ENCODE measurements at places on chromosomes 5 and 9. TPM values are rescaled to one million over a fixed set of nuclear protein-coding genes. Genes with fewer than 3 reads are reported as not detected.

Gene SLC34A1
- total RNA-seq: not detected

Gene BTNL3
- total RNA-seq: not detected

GRCh38 chr9:16236882-16237281, 633.6 kb downstream of the BNC2 start:
- DNase-seq: peak; percentile 72

- no peak for DNase-seq
Measured at GRCh38 chr5:171978016-171978415, 28.4 kb downstream of the FBXW11 start.

Gene TAL2
- total RNA-seq: not detected

- DNase-seq: no peak
Measured at GRCh38 chr5:126450346-126450745, 27.1 kb downstream of the GRAMD2B start.

DNA sequence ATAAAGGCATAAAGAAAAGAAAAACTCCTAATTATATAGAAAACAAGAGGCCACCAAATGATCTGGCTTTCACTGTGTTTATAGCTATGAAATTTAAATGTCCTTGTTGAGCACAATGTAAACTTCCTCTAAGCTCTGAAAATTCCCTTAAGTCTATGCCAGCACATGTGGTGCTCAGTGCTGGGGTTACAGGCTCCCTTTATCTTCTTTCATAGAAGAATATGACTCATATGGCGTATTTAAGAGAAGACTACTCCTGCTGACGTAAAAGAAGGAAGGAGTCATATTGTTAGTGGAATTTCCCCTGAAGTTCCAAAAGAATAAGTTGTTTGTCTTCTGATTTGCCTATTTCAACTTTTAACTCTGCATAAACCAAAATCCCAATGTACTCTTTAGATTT, 30.4 kb downstream of the RNF145 start:
- DNase-seq: peak; percentile 99

DNA sequence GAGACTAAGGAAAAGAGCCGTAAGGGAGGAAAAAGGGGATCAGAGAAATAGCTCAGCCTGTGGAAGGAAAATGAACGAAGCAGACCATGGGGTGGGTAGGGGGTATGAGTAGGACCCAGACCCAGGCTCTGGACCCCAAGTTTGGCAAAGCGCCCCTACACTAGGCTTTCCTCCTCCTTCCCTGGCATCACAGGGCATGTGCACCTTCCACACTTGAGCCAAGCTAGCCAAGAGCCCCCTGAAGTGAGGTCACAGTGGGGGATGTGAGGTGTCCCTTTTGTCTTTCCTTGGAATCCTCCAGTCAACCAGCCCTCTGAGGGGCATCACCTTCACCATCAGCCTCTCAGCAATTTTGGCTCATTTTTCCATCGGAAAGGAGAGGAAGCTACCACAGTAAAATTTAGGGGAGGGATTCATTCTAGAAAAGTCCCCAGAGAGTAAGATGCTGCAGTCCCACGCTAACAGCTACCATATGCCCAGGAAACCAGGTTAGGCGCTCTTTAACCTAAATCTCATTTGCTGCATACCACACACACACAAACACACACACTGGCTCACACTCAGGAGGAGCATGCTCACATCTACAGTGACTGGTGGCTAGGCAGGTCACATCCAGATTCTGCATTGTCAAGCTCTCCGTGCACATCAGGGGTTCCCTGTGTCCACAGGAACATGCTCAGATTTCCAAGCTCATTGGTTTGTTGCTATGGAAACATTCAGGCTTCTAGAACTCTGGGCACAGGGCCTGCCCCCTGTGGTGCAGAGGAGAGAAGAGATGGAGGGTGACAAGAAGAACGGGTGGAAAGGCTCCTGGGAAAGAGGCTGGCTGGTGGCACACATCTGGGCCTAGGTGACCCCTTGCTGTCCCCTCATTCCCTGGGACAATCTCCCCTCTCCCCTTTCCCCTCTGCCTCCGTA, 9.9 kb downstream of the REEP2 start:
- DNase-seq: peak; percentile 22

DNA sequence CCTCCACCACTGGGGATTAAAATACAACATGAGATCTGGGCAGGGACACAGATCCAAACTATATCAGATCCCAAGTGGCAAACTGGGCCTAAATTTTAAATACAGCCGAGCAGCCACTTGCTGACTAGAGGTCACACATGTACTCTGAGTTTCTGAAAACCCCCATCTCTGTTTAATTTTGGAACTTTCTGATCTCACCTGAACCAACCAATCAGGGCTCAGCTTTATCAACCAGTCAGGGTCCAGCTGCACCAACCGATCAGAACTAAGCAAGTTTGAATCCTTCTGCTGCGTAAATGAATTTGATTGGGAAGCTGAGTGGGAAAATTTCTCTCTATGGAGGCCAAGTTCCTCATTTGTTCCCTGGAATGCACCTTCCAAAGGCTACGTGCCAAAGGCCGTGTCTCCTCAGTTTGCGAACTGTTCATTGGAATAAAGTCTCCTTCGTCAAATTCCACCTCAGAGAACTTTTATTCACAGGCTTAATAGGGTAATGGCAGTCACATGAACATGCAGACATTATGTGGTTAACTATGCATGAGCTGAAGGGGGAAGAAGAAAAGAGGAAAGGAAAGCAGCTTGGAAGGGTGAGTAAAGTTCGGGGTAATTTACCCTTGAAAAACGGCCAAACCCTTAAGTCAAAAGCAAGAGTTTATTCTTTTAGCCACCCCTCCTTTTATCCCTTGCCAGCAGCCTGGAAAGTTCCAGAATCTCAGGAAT, 3.7 kb downstream of the CD180 start:
- peak; percentile 15 for DNase-seq

Gene SH3RF2
- 6.7 TPM for total RNA-seq

DNA sequence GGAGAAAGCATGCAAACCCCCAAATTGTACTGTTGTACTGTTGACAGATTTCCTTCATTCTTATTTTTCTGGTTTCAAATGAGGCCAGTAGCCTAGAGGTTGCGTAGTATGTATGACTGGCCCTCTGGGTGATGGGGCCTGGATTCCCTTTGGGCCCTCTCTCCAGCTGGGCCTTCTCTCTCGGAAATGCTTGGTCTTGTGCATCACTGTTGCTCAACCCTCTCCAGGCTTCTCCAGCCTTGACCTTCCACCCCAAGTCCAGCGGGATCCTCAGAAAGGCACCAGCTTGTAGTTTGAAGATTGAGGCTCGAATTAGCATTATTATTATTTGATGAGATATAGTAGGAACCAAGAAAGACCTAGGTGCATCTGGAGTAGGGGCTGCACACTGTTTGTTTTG, 87.0 kb downstream of the ANGPTL2 start:
- peak; percentile 79 for DNase-seq

GRCh38 chr9:119337573-119337972, 31.7 kb downstream of the BRINP1 start:
- no peak for DNase-seq

DNA sequence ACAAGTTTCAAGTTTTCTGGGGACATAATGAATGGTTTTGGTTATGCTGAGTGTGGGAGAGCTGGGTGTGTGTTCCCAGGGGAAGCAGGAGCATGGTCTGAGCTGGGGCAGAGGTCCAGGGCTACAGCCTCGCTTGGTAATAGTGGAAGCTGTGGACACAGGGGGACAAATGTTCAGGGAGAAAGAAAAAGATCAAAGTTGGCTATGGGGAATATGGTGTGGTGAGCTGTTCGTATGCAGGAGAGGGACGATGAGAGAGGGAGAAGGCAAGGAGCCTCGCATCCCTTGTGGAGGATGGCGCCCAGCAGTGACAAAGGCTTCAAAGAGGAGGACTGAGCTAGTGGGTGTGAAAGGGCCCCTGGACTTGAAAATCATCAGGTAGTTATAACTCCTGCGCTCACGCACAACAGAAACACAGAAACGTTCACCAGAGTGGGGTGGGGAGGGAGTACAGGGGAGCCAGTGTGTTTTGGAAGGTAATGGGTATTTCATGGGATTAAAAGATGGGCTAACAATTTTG, 77.2 kb downstream of the TENT4A start:
- no peak for DNase-seq

- no peak for DNase-seq
Measured at GRCh38 chr5:139103762-139104161, 94.4 kb downstream of the SIL1 start.

Gene ARL14EPL
- 0.18 TPM for total RNA-seq

- no peak for DNase-seq
Measured at GRCh38 chr9:92771309-92771708, 6.7 kb upstream of the BICD2 start.

GRCh38 chr5:149771216-149771980, 41.3 kb downstream of the PPARGC1B start:
- DNase-seq: no peak

- DNase-seq: no peak
Measured at GRCh38 chr5:132369007-132369473, 470 bp upstream of the SLC22A5 start.

Gene AFAP1L1
- 10.8 TPM for total RNA-seq

GRCh38 chr9:80359941-80360881, 788.4 kb downstream of the TLE4 start:
- no peak for DNase-seq

DNA sequence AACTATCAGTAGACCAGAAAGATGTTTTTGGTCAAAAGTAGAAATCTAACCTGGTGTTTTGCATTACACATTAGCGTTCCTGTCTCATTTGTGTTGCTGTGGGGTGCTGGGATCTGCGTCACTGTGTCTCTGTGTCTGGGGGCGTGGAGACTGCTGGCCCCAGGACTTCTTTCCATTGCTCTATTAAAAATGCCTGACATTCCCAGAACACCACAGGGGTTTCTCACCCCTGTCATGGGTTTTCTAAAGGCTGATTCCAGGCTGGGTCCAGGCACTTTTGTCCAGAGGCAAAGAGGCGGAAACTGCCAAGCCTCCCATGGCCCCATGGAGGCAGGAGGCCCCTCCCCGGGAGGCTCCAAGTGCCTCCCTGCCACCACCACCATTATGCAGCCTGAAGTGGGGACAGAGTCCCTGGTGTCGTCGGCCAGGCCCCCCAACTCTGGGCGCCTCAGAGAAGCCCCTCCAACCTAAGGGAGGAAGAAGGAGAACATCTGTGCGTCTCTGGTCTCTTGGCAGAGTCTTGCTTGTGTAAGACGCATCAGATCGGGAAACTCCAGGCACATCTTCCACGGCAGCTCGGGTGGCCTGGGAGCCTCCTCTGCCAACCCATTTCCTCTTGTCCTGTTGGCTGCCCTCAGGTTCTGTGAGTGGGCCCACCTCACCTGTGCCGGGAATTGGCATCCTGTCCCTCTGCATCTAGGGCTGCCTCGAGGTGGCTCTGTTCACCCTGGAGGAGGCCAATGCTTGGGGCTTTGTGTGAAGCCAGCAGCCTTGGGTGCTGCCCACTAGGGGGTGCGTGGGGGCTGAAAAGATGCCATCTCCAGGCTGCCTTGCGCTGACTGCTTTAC, 13.8 kb upstream of the PLEKHG4B start:
- no peak for DNase-seq

- DNase-seq: no peak
Measured at GRCh38 chr9:107883496-107884124, 394.0 kb upstream of the KLF4 start.

DNA sequence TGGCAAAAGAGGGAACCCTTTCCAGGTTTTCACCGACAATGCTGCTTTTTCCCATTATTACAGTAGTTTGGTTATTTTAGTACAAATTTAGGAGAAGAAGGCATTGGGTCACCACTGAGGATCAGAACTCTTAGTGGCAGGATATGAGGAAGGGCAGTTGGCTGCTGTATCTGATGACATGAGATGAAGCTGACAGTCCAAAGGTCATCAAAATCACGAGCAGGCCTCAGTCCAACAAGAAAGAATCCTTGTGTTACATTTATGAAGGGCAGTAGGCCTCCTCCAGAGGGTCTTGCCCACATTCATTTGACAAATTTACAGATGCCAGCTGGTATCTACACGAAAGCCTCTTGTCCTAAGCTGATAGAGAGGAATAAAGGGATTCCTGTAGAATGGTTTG, 49.5 kb upstream of the COL15A1 start:
- no peak for DNase-seq

Measured in fibroblast of the aortic adventitia (primary cell).